ENCODE measurements at places on chromosomes 3 and 15.

- no peak for DNase-seq
Observed at GRCh38 chr3:120161902-120162301, 67.7 kb upstream of the GSK3B start.

- no peak for DNase-seq
Observed at GRCh38 chr3:1787094-1787493, 311.6 kb upstream of the CNTN4 start.

DNA sequence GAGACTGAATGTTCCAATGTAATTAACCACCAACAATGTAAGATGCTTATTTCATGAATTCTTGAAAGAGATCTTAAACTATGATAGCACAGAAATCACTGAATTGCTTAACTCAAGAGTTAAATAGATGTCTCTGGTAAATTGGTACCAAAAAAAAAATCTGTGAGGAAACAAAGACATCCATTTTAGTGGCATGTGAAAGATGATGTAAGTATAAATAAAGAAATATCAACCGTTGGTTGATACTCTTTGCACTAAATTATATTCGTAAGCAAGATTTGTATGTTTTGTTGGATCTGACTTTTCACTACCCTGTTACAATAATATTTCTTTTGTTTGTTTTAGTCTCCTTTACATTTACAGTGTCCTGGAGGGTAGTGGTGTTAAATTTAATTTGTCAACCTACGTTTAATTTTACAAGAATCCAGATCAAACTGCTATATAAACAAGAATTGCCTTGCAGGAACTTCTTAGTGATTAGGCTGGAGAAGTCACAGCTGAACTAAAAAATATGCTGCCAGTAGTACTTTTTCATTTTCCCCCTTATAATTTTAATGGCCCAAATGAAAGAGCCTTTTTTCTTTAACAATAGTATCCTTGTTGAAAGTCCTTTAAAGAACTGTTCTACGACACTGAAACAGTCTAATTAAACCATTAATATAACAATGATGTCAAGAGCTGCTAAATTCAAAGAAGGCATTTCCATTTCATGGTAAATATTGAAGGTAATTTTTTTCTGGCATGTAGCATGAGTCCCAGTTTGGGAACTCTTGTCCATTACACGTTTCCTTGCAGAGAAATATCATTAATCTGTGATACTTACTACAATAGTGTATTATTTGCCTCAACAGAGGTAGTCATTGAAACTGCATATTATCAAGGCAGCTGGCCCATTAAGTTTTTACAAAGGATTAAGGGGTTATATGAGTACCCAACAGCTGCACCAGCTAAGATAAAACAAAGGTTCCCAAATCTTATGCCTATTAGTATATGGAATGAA, 109.6 kb upstream of the PHLDB2 start:
- no peak for DNase-seq

- DNase-seq: no peak
Observed at GRCh38 chr3:135059580-135059979, 264.5 kb downstream of the EPHB1 start.

- no peak for DNase-seq
Observed at GRCh38 chr3:183192650-183193300, 30.2 kb upstream of the LAMP3 start.

GRCh38 chr3:38111696-38112377, 25.1 kb downstream of the ACAA1 start:
- DNase-seq: no peak

DNA sequence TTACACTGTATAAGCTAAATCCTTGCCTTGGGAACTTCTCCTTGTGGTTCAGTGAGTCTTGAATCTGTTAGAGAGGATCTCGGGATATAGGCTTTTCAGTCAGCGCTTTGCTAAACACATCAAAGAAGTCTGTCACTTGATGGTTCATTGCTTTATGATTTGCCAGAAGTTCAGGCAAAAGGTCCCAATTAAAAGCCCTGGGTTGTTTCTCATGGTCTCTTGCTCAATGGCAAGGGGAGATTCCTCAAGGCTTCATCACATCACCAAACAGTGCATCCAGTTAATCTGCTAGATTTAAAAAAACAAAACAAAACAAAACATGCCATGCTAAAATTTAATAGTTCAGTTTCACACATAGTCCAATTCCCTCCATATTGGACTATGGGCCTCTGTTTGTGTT, 114.8 kb downstream of the FILIP1L start:
- DNase-seq: no peak

DNA sequence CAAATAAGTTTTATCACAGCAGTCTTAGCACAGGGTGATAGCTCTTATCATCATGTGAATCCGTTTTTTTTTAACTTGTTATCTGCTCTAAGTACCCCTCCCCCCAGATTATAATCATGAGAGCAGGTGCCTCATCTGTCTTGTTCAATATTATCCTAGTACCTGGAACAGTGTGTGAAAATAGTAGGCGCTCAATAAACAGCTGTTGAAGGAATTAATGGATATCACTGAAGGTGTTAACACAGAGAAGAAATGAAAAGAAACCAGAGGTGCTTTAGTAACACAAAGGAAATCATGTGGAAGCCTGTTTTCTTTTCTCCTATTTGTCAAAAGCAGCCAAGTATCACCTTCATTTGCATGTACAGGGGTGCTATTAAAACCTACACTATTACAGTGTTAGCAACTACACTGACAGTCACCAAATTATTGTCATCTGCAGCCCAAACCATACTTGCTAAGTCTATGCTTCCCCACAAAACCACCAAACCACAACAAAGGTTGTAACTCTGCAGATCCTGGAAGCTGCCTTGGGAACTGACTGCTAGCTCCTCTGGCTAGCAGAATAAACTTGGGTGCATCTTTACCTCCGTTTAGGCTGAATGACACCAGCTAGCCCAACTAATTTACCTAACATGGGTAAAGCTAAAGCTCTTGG, 2.9 kb downstream of the XPC start:
- DNase-seq: peak; percentile 22

DNA sequence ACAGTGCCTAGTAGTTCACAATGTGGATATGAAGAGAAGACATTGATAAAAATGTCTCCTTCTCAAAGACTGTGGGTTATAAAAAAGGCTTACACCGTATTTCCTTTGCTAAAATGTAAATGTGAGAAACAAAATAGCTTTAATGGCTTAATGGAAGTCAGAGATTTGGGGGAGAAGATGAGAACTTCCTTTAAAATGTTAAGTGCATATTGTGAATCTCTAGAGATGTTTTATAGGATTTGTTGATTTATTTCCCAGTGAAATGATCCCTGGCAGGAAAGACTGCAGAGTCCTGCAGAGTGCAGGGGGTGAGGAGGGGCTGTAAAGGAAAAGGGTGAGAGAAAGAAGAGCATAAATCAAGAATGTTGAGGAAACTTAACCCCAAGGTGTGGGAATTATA, 305.1 kb downstream of the GAP43 start:
- DNase-seq: no peak

GRCh38 chr3:147651107-147651778, 242.1 kb downstream of the ZIC1 start:
- DNase-seq: no peak

DNA sequence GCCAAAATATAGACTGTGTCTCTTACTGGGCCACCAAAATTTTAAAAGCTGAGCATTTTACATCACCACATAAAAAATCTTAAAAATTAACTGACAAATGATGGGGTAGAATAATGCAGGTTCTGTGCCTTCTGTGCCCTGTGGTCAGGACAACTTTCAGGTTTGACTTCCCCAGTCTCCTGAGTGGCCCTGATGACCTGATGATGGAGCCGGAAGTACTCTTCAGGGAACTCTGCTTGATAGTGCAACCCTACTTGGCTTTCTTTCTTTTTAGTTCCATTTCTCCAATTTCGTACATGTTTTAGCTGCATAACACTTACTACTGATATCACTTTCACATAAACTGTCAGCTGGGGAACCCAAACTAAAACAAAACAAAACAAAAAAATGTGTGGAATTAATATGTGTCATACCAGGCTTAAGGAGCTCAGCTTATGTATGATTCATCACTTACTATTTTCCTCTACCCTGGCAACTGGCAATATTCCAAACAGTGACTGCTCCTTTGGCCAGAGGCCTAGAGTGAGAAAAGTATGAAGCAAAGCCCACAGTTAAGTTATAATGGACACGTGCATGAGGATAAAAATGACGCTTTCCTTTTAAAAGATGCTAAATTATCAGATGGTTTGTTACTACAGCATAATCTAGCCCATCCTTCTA, 194.3 kb downstream of the BCHE start:
- no peak for DNase-seq

DNA sequence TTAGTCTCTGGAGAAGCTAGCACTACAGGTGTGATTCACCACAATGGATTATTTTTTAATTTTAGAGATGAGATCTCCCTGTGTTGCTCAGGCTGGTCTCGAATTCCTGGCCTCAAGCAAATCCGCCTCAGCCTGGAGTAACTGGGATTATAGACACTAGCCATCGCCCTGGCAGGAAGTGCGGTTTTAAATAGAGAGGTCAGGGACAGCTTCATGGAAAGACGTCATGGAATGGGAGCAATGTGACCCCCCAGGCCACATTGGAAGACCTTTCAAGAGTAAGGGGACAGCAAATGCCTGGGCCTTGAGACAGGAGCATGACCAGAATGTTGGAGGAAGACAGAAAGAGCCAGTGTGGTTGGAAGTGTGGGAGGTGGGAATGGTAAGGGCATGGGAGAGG, 2.2 kb upstream of the ISG20 start:
- no peak for DNase-seq

DNA sequence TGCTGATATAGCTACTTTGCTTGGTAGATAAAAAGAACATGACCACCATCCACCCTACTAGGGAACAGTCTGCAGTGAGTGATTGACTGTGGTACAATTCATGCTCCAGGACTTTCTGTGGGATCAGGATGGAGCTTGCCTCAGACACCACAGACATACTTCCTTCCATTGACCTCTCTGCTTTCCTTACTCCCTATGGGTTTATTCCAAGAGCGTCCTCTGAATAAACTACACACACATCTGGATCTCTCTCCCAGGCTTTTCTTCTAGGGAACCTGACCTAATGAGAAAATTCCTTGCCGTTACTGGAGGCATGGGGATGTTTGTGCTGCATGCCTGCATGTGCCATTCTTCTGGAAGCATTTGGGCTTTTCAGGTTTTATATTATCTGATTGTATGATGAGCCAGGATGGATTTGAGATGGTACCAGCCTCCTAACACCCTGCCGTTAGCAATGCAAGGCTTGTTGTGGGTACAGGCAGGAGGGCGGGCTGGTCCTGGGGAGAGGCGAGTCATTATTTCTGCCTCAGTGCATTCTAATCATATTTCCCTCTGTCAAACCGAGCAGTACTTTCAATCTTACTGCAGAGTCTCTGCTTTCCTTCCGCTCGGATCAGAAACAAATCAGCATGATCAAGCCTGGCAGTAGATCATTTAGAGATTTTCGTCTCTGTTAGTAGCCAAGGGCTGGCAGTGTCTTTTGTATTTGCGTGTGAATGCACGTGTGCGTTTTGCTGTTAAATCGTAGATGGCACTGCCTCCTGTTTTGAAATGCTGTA, 279.2 kb downstream of the PDCD6IP start:
- no peak for DNase-seq

DNA sequence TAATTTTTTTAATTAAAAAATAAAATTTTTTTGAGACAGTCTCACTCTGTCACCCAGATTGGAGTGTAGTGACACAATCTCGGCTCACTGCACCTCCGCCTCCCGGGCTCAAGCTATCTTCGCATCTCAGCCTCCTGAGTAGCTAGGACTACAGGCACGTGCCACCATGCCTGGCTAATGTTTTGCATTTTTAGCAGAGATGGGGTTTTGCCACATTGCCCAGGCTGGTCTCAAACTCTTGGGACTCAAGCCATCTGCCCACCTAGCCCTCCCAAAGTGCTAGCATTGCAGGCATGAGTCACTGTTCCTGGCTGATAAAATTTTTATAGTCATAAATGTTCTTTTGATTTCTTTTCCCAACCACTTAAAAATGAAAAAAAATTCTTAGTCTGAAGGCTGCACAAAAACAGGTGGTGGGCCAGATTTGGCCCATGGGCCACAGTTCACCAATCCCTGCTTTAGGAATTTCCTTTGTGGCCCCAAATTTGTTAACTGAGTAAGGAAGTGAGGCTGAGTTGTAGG, 9.2 kb downstream of the UBA5 start:
- no peak for DNase-seq

DNA sequence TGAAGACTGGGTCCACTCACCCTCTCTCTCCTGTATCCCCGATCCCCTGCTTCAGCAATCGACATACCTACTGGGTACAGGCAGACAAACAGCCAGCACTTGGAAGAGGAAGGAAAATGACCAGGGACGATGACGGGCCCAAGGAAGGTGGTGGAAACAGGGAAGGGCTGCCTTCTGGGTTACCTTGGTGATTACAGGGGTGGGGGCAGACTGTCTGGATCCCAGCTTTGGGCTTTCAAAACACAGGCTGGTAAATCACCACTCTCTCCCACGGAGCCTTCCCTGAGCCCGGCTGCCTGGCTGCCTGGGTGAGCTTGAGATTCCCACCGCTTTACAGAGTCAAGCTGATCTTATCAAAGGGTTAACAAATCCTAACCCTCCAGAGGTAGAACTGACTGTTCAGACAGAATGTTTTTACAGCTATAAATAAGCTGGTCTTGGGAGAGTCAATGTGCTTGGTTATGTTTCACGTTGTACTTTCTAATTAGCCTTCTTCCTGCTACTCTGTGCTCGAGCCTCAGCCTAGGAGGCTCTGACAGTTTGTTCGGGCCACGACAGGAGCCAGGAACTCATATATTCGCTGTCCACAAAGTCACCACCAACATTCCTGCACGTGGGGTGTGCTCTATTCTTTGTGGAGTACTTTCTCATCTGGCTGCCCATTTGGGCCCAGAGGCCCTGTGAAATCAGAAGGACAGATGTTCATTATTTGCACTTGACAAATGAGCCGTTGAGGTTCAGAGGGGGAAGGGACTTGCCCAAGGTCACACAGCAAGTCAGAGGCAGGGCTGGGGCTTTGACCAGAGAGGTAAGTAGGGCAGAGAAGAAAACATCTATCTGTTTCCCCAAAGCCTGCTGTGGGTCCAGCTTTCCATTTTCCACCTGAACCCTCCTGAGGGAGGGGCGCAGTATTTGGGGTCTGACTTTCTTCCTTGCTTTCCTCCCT, 63.5 kb downstream of the FEM1B start:
- DNase-seq: no peak

- DNase-seq: no peak
Observed at GRCh38 chr3:17231537-17232261, 346.9 kb downstream of the PLCL2 start.

- no peak for DNase-seq
Observed at GRCh38 chr3:161070252-161070930, 34.8 kb downstream of the B3GALNT1 start.

GRCh38 chr3:103127737-103128136, 692.9 kb downstream of the ZPLD1 start:
- DNase-seq: no peak
